ENCODE measurements at places on chromosomes 1 and 21.

DNA sequence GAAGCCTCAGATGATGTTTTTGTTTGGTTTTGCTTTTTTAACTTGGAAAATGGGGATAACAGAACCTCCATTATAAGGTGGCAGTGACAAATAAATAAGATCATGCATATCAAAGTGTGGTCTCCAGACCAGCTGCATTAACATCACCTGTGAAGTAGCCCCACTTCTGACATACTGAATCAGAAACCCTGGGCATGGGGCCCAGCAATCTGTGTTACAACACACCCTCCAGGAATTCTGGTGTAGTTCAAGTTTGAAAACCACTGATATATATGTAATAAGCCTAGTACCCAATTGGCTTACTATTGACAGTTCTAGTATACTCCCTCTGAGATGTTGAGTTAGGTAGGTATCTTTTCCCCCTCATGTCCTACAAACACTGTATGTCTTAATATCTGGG is 24.1 kb upstream of the RNF19B start:
- no peak for DNase-seq

GRCh38 chr1:223010582-223011504 is 132.2 kb downstream of the TLR5 start:
- no peak for DNase-seq

GRCh38 chr1:184648160-184648855 is 106.3 kb downstream of the EDEM3 start:
- DNase-seq: no peak

- DNase-seq: peak; percentile 15
Measured at GRCh38 chr1:225652729-225653462, at the start of gene ENAH. Gene ENAH (minus strand): TSS chr1:225653123. CDS start chr1:225652690, 433 bp downstream.

DNA sequence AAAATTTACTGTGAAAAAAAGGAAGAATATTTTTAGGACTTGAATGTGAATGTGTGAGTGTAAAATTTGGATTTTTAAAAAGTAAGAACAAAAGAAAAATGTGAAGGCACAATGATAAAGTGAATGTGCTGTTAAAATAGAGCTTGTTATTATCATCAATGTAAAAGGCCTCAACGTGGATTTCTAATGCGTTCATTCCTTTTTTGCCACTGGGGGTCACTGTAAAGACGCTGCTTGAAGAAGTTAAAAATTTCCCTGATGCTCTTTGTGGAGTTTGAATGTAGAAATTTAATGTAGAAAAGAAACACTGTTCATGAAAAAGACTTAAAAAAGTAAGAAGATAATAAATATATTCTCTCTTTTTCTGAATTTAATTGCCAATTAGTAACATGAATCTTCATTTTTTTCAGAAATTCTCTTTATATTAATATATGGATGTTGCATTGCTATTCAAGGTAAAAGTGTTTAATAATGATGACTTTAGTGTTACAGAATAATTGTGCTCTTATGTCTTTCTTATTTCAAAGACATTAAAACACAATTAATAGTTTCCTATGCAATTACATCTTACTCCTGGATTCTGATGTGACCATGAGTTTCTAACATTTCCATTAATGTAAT is 161.5 kb downstream of the DNM3 start:
- no peak for DNase-seq

GRCh38 chr21:32329776-32330175 is 31.1 kb downstream of the MRAP start:
- no peak for DNase-seq

DNA sequence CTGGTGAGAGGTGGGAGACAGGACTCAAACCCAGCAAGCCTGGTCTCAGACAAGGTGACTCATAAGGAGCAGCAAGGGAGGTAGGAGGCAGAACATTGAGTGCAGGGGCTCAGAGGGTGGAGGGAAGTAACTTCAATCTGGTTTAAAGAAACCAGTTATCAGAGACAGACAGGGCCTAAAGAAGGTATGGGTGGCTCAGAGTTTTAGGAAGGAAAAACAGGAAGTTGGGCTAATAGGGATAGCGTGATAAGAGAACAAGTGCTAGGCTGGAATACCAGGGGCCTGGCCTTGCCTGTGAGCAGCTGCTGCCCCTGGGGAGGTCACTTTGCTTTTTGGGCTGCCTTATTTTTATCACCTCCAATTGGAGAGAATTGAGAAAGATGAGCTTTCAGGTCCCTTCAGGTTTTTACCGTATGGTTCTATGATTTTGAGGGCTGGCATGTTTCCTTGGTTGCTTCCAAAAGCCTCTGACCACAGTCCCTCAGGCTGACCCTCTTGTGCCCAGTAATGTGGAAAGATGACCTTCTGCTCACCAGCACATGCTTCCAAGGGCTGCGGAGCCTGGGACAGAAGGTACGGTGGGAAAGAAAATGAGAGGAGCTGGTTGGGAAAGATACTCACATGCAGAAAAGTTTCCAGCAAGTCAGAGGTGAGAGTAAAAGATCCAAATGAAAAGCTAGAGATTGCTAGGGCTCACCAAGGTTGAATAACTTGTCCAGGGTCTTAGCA is 77.0 kb downstream of the DDR2 start:
- no peak for DNase-seq

- DNase-seq: no peak
Measured at GRCh38 chr1:156933136-156933535, 12.7 kb downstream of the LRRC71 start.

Data from stimulated activated naive CD4-positive, alpha-beta T cell treated with Interleukin-2 at 50 U/mL for 16 hours (primary cell).